ENCODE measurements at places on chromosomes 6 and 20.

DNA sequence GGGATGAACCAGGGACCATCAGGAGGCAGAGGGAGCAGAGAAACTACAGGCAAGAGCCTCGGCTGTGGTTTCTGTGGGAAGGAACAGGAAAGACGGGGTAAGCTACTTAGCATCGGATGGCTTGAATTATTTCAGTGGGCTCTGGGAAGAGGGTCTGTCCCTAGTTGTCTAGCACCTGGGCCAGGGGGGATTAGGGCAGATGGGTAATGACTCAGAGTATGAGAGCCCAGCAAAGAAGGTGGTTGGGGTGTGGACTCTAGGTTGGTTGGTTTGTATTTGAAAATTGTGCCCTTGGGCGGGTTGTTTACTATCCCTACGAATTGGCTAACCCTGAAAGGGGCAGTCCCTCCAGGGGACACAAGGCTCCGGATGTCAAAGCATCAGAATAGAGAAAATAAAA lies 148.5 kb upstream of the TAB2 start:
- no peak for DNase-seq

DNA sequence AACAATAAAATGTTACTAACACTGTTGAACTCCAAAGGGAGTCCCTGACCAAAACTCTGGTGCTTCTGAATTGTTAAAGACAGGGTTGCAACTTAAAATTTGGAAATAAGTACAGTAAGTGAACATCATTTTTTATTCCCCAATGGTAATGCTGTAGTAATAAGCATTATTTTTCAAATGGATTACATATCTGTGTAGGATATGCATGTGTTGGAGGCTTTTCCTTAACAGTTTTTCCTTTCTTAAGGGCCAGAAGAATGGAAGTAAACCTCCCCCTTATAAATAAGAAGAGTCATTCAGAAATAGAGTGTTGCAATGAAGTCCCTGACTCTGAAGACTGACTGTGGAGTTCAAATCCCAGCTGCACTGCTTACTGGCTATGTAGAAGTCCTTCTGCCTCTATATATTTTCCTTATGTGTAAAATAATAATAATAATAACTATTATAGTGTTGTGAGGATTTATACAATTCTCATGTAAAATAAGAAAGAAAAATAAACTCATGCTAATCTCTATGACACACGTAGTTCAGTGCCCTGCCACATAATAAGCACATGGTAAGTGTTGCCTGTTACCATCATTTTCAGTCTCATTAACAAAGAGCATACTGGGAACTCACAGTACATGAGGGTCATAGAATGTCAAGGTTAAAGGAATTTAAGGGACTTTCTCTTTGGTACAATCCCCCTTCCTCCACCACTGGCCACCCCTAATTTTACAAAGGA lies 129.8 kb upstream of the SMLR1 start:
- no peak for DNase-seq

GRCh38 chr6:124881898-124882578 lies 80.2 kb upstream of the RNF217 start:
- no peak for DNase-seq

DNA sequence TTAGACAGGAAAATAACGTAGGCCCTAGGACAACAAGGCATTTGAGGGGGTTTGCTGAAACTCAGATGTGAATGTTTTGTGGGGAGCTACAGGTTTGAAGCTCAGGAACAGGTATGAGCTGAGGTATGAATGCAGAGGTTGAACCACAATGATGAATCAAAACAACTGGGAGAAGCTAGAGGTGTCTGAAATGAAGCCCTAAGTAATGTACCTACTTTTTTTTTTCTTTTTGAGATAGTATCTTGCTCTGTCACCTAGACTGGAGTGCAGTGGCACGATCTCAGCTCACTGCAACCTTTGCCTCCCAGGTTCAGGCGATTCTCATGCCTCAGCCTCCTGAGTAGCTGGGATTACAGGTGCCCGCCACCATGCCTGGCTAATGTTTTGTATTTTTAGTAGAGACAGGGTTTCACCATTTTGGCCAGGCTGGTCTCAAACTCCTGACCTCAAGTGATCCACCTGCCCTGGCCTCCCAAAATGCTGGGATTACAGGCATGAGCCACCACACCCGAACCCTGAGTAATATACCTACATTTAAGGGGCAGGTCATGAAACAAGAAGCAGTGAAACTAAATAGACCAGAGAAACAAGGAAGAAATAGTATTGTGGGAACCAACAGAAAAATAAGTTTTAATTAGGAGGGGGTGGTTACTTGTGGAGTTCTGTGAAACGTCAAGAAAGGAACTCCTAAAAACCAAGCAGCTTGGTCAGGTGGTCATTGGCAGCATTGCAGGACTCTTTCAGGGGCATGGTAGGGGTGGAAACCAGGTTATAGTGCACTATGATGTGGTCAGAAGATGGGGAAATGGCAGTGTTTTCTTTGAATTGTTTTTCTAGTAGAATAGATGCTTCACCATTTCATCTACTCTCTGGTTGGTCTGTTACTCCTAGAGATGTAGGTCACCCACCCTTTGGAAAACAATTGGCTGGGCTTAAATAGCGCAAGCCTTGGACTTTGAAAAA lies 138.1 kb downstream of the CD164 start:
- no peak for DNase-seq

DNA sequence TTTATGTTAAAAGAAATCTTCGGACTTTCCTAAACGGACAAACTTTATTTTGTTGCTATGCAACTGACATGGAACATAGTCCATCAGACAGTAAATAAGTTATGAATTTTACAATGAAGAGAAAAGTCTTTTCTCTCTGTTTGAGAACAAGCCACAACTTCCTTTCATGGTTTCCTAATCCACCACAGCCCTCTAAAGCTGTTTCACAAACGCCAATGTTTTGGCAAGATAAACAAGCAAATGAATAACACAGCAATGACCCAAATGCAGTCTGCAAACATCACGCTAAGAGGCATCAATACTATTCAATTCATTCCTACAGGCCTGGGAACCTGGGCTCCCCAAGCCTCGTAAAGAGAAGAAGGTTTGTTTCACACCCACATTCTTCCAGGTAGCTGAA lies 60.4 kb downstream of the HAO1 start:
- DNase-seq: no peak

DNA sequence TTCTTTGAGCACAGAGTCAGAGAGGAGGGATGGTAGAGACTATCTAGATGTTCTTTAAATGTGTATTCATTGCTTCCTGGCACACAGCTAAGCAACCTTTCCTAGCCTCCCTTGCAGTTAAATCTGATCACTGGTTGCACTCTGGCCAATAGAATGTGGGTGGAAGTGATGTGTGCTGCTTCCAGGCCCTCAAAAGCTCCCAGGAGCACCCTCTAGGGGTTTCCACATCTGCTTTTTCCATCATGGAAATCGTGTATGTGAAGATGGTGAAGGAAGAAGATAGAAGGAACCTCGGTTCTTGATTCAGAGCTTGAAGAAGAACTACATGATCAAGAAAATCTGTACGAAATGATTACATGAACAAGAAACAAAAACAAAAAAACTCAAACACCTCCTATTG lies 149.8 kb upstream of the JAG1 start:
- no peak for DNase-seq

DNA sequence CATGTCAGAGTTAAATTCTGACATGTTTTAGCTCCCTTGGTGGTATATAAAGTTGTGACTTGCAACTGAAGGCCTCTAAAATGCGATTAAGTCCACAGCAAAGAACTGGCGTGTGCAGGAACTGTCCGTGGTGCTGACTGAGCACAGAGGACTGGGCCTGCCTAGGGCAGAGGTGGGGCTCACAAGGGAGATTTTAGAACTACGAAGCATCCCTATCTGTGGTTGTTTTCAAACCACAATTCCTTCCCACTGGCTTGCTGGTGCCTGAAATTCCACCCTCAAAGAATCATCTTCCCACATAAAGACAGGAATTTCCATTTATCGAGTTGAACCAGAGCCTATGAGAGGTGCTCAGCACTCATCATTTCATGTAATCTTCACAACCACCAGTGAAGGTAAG lies 30.1 kb downstream of the RIMS4 start:
- no peak for DNase-seq

- DNase-seq: no peak
These were observed 113.5 kb upstream of the SGK1 start for GRCh38 chr6:134431421-134431859.

DNA sequence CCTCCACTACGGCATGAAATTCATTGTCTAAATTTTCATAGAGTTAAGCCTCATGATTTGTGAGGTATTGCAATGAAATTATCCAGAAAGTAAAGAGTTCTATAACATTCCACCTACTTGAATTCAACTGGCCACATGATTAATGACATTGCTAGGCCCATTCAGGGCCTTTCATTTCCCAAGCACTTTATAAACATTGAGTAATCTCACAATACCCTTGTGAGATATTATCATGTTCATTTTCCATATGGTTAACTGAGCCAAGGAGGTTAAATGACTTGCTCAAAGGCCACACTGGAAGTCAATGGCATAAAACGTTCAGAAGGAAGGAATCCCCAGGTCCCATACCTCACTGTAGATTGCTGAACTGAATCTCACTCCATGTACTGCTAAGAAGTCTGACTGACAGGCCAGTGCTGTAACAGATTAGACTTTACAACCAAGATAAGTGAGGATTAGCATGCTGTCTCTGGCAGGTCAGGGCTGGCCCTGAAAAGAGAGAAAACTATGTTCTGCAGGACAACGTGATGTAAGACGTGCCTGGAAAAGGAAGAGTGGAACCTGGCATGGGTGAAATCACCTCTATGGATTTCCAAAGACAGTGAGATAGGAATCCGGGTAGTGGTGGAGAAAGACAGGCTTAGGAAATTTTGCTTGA lies 75.9 kb upstream of the SPACA1 start:
- no peak for DNase-seq

DNA sequence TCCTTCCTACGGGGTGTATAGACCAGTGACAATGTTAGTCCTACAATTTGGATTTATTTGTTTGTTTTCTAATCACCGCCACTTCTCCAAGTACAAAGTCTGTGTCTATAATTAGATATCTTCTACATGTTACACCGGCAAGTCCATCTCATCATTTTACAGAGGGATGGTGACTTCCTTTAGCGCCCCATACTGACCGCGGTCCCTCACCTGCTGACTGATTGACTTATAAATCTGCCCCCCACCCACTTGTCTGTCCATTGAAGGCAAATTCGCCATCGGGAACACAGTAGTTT lies 8.9 kb upstream of the NR2E1 start:
- no peak for DNase-seq

DNA sequence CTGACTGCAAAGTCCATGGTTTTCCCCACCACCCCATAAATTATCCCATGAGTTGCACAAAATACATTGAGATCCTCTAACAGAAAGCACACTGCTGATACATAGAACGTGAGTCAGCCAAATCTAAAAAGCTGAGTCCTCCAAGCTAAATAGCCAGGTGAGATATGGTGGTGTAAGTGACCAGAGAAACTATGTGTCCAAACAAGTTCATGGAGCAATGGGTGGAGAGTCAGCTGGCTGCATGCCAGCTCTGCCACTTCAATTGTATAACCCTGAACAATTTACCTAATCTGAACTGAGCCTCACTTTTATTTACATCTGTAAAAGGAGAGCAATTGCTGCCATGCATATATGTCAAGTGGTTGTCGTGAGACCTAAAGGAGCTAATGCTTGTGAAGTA lies 9.7 kb downstream of the SNAP25 start:
- DNase-seq: no peak

GRCh38 chr6:37536491-37537190 lies 36.9 kb upstream of the CCDC167 start:
- DNase-seq: no peak

GRCh38 chr6:15969236-15969778 lies 159.6 kb upstream of the MYLIP start:
- no peak for DNase-seq

DNA sequence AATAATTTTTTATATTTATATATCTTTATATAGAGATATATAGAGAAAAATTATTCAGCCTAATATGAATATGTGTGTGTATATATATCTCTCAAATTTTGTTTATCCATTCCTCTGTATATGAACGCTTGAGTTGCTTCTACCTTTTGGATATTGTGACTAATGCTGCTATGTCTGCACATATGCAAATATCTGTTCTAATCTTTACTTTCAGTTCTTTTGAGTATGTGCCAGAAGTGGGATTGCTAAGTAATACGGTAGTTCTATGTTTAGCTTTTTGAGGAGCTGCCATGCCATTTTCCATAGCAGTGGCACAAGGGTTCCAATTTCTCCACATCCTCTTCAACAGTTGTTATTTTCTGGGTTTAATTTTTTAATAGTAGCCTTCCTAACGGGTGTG lies 72.8 kb upstream of the CEP85L start:
- no peak for DNase-seq

GRCh38 chr6:74408844-74409243 lies 712.8 kb downstream of the CD109 start:
- no peak for DNase-seq

DNA sequence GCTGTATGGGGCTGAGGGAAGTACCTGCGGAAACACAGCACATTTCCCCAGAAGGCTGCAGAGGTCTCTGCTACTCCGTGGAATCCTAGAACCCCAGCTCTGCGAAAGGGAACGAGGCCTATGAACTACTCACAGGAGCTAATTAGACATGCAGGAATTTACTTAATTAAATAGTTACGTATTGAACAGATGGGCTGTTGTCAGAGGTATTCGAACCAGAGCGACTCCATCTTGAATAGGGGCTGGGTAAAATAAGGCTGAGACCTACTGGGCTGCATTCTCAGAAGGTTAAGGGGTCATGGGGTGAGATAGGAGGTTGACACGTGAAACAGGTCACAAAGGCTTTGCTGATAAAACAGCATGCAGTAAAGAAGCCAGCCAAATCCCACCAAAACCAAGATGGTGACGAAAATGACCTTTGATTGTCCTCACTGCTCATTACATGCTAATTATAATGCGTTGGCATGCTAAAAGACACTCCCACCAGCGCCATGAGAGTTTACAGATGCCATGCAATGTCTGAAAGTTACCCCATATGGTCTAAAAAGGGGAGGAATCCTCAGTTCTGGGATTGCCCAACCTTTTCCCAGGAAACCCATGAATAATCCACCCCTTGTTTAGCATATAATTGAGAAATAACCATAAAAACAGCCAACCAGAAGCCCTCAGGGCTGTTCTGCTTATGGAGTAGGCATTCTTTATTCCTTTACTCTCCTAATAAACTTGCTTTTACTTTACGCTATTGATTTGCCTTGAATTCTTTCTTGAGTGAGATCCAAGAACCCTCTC lies 14.7 kb upstream of the SSTR4 start:
- DNase-seq: no peak

- no peak for DNase-seq
These were observed 3.7 kb upstream of the ZNF335 start for GRCh38 chr20:45975686-45976085.

DNA sequence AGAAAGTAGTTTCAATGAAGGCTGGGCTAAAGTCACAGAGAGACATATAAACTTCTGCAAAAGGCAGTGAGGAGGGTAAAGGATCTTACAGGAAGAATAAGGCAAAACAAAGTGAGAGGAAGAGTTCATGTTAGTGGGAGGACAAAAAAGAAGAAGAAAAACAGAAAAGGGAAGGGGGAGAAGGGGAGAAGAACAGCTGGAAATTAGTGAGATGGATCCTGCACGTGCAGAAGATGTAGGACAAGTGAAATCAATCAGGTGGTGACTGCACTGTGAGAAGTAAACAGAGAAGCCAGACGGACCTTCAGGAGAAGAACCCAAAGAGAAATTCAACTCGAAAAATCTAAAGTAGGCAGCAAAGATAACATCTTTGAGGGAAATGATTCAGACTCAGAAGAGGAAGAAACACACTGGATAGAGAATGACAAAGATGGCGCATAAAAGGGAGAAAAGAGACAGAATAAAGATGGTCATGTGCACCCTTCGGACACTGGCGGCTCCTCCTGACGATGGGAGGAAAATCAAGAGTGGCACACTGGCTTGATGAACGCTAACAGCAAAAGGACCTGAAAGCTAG lies 105.9 kb downstream of the MYB start:
- DNase-seq: no peak

GRCh38 chr6:17870300-17871188 lies 116.9 kb downstream of the KIF13A start:
- no peak for DNase-seq
